ENCODE measurements at places on chromosomes 3 and 15.
A peak's percentile ranks its signal among the peaks of the same experiment; 100 is the strongest.

DNA sequence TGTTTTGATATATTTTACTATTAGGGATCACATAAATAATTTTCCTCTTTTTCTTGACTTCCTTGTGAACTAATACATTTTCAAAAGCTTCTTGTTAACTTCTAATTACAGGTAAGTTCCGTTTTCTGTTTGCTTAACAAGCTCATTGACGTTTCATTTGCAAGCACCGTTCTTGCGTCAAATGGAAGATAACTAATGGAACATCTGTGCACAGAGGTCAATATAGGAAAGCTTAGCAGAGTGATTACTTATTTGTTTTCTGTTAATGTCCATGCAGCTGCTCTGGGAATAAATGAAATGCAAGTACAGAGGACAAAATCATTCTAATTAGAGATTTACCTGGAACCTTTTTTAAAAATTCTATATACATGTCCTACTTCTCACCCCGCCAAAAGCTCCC, 115.5 kb upstream of the C2CD4B start:
- no peak for DNase-seq

DNA sequence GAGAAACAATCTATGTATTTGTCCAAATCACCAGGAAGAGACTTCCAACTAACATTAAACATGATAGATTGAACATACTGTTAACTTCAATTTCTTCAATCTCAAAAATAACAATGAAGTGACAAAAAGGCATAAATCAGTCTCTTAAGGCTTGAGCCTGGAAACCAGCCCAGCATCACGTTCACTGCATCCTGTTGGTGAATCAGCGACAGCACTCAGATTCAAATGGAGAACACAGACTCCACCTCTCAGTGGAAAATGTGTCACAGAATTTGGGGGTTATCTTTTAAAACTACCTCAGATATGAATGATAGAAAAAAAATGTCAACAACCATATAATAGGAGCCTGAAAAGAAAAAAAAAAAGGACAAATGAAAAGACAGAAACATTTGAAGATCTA, 212.0 kb downstream of the MINAR1 start:
- no peak for DNase-seq

DNA sequence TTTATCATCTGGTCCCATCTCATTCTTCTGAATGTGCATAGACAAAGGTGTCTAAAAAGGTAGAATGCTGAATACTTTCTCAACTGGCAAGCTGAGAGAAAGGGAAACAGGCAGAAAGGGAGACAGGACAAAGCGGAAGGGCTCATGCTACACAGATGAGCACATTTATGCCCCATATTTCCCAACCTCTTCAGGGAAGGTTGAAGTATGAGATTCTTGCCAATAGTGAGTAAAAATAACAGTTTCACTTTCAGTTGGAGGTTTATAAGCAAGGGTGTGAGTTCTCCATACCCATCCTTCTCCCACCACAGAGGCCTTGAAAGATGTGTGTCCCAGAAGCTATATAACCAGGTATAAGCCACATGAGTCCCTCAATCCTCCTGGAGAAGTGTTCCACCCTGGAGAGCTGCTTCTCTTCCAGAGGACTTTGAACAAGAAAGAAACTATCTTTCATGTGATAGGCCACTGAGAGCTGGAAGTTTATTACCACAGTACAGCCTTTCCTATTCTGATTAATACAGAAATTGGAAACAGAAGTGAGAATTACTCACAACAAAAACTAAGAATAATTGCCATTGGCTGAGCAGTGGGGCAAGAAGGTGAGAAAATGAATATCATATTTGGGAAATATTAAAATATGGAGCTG, 709.4 kb upstream of the NR2F2 start:
- no peak for DNase-seq

DNA sequence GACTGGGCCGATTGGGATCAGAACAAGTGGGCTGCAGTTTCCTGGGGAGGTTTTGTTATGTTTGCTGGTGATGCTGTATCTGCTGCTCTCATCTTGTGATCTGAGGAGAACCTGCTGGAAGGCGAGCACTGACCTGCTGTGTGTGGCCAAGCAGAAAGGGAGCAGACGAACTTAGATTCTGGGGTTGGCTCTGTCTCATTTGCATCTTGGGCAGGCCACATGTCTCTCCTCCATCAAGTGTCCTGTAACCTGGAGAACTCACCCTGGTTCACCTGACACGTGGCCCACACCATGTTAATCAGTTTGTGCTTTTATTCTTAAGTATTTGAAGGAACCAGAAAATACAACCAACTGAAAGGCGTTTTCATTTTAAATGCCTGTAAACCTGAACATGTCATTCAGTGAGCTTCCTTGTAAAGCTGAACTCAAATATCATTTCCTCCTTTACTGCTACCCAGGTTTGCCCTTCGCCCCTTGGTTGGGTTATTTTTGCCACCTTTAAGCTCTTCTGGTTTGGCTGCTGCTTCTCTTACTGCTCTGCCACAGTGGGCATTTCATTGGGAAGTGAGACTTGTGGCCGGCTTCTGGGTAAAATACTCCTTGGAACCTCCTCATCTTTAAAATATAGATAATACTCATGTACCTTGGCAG, 33.5 kb upstream of the TRAK1 start:
- DNase-seq, result no peak

DNA sequence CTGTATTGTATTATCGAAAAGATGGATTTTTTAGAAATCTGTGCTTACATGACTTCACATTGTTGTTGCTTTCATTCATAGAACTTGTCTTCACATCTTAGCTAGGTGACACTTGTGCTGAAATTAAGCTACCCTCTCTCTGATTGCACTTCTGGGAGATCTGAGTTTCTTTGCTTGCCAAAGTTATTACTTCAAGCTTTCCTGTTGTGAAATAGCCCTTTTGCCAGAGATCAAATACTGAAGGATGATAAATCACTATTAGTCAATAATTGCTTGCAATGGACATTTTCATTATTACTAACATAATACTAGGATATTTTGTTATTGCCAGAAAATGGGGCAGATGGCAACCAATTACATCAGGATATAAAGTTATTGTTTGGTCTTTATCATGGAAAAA, 34.7 kb downstream of the PIK3CA start:
- no peak for DNase-seq

DNA sequence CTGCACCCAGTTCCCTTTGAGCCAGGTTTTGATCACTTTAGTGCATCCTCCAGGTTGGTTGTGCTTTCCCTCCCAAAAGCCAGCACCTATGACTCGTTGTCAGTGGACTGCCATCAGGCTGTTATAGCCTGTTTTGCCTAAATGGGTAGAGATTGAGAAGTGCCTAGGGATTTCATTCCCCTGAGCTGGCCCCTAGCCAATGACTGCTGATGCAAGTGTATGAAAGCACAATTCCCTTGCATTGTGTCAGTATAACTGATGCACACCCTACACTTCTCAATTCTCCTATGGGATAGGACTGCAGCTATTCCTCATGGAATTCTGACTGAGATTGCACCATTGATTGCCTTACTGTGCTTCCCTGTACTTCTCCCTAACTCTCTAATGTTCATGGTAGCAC, 102.1 kb upstream of the ARPP21 start:
- DNase-seq, result no peak

DNA sequence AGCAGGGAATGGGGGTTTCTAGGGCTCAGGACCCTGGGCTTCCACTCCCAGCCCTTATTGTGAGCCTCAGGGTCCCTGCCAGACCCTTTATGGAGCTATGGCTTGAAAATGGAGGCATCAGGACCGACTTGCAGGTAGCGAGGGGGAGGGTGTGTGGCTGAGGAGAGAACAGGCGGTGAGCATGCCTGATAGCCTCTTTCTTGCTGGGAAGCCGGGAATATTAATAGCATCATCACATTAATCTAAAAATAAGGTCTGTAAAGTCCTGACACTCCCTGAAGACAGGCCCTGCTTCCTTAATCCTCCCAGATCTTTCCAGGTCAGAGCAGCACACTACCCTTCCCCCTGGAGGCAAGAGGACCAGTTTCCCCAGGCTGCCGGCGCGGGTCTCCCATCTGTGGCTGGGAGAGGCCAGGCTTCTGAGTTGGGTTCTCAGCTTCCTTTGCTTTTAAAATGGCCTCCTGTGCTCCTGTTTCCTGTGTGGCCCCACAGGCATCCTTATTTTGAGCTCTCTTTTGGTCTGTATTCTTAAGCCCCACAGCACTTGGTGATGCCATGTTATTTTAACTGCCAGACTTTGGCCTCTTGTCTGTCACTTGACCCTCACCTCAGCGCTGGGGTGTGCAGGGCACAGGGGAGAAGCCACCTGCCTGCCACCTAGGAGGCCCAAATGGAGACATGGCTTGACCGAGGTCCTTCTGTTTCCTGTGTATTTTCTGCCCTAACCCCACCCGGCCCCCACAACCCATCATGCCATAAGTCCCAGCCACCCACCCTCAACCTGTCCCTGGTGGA, 185.0 kb upstream of the TOPAZ1 start:
- no peak for DNase-seq

DNA sequence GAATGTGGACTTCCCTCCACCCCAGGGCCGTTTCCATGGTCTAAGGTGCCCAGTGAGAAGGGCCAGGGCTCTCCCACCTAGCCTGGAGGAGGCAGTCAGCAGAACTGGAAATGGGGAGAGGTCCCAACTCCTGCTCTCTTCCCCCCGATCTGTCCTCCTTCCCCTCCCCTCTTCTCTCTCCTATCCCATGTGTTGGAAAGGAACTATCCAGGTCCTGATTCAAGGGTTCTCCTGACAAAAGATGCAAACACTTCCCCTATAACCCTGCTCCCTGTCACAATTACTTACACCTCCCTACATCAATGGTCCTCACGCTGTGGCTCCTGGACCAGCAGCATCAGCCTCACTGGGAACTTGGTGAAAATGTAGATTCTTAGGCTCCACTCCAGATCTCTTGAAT, 6.0 kb downstream of the CIB2 start:
- no peak for DNase-seq

GRCh38 chr3:69746119-69746518, 6.9 kb downstream of the MITF start:
- no peak for DNase-seq

- DNase-seq, result no peak
These were observed 92.2 kb upstream of the TNFAIP8L3 start for GRCh38 chr15:51186891-51187290.

GRCh38 chr3:14306142-14306541, 96.3 kb upstream of the SLC6A6 start:
- DNase-seq, result no peak

DNA sequence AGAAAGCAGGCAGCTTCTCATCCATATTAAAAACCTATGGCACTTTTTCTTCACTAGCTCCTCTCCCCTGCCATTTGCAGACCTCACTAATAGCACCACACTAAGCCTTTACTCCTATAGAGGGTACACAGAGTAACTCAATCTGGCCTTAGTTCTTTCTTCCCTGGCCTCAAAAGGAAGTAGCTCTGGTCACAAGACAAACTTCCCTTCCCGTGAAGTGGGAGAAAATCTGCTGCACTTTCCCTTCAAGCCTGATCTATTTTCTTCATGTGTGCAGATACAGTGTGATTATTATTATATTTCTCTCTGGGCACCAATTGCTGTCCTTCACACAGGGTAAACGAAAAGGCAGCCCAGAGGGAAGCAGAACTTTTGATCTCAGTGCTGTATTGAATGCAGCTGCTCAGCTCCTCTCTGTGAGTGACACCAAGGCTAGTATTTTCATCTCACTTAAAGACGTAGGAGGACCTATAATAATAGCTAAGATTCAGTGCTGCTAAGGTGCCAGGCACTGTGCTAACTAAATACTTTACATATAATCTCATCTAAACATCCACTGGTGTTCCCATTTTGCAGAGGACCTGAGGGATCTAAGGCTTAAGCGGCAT, 61.9 kb upstream of the RASGRP1 start:
- peak; percentile 34 for DNase-seq

- no peak for DNase-seq
These were observed 51.9 kb upstream of the ADAMTSL3 start for GRCh38 chr15:83602021-83602420.

DNA sequence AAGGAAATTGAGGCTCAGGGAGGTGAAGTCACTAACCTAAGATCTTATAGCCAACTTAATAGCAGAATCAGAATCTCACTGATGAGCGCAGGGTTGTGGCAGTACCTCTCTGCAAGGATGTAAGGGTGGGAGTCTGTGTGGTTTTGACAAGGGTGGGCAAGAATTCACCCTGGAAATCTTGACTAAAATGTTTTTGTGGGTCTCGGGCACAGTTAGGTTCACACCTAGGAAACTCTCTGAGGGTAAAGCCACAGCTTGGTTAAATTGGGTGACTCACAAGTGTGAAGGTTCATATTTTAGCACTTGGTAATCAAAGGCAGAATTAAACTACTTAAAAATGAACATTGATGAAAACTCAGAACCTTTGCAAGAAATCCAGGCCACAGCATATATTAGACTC, 178.2 kb upstream of the EOMES start:
- no peak for DNase-seq

DNA sequence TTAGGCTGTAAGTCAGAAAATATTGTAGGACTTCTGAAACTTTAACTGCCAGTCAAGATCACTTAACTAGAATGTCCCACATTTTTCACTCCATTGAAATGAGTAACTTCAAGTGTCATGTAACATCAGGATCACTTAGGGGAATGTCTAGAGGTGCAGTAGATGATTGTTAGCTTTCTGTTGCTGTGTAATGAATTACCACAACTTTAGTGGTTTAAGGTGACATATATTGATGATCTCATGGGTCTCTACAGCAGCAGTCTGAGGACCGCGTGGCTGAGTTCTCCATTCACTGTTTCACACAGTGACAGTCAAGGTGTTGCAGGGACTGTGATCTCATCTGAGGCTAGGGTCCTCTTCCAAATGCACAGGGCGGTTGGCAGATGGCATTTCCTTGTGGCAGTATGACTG, 82.7 kb downstream of the SLC25A26 start:
- DNase-seq, result no peak

DNA sequence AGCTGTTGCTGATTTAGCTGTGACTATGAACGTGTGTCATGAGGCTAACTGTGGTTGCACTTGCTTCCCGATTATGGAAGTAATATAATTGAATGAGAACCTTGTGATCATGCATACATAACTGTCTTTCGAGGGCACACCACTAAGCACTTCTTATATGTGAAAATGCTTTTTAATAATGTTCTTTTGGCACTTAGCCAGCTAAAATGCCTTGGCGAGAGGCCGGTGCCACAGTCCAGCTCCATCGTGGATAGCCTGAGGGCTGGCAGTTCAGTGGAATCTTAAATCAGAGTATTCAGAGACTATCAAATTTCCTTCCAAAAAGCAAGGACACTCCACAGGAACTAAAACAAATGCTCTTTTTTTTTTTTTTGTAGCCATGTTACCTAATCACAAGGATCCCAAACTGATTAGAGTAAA, 161.6 kb upstream of the FRMD4B start:
- no peak for DNase-seq

GRCh38 chr3:124097362-124098131, 105.6 kb upstream of the ROPN1 start:
- DNase-seq, result no peak

- no peak for DNase-seq
These were observed 22.3 kb downstream of the THRB start for GRCh38 chr3:24472358-24472757.

All from putamen (tissue), 1 donor.